Stimulated activated CD8-positive, alpha-beta memory T cell treated with anti-CD3 and anti-CD28 coated beads, Interleukin-2, amount 100 ng/mL, for 1 hour (primary cell): ENCODE measurements at places on chromosomes 1 and 21.

DNA sequence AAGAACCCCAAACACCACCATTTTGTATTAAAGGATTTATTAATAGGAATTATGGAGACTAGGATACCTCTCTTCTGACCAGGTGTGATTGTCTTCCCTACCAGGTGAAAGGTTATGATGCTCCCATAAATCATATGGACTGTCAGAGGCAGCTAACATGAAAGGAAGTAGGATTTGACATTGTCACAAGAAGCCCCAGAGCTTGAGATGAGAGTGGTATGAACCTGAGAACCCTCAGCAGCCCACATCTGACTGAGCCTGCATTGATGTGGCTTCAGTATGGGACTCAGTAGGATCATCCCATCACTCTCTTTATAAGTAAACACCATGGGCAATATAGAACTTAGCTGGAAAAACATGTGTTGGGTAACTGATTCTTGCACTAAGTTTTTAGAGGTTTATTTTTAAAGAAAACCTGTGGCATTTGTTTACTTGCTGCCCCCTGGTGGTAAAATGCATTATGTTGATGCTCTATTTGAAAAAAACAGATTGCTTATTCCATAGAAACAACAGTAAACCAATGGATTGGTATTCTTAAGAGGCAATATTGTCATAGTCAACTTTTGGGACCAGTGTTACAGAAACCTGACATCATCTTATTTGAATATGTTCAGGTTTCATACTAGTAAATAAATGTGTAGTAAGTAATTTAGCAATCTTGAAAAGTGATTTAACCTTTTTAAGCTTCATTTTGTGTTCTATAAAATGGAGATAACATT is 16.6 kb upstream of the CACYBP start:
- DNase-seq = no peak

DNA sequence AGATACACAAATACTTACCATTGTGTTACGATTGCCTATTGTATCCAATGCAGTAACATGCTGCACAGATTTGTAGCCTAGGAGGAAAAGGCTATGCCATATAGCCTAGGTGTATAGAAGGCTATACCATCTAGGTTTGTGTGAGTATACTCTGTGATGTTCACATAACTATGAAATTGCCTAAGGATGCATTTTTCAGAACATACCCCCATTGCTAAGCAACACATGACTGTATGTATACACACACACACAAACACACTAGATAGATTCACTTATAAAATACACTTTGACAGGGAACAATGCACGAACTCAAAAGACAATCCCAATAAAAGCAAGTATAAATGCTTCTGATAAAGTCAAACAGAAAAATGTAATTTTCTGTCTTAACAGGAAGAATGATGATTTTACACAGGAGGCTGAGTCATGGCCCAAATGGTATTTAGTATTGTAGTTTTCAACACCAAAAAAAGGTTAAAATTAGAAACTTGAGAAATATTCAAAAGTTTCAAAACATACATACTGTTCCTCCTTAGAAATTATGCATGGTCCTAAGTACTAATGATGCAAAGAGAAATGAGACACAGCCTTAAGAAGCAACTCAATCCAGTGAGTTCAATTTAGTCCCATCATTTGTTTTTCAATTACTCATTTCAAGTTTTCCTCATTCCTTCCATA is 12.2 kb downstream of the FH start:
- DNase-seq = no peak

DNA sequence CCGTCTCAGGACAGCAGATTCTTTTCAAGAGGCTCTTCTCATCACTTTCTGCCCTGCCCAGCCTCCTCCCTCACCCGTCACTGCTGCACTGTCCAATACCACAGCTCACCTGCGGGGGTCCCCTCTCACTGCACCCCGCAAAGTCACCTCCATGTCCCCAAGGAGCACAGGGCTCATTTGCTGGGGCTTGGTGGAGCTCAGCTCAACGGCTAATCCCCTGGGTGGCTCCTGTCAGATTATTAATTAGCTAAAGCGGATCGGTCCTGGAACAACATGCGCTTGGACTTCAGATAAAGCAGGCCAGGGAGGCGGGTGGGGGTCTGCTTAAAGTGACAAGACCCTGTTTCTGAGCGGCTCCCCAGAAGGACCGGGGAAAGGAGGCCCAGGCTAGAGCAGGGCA is 43.1 kb downstream of the CASZ1 start:
- no peak for DNase-seq

DNA sequence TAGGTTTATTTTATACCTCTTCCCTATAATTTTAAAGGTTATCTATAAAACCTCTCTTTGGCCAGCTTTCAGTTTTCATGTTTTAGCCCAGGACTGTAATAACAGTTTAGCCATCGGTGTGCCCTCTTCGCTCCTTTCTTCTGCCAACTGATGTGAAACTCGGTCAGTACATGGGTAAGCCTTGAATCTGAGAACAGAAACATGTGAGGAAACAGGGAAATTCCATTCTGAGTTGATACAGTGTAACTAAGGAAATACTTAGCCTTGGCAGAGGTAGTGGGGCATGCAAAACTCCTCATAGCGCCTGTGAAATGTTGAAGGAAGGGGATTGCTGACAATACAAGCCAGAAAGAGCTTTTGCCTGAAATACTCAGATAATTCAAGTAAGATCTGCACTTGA is 465.2 kb downstream of the NCAM2 start:
- DNase-seq = no peak

- no peak for DNase-seq
Observed at GRCh38 chr1:204376919-204377799, 17.4 kb upstream of the PLEKHA6 start.

GRCh38 chr1:214004795-214005194 is 17.0 kb downstream of the PROX1 start:
- DNase-seq = no peak

DNA sequence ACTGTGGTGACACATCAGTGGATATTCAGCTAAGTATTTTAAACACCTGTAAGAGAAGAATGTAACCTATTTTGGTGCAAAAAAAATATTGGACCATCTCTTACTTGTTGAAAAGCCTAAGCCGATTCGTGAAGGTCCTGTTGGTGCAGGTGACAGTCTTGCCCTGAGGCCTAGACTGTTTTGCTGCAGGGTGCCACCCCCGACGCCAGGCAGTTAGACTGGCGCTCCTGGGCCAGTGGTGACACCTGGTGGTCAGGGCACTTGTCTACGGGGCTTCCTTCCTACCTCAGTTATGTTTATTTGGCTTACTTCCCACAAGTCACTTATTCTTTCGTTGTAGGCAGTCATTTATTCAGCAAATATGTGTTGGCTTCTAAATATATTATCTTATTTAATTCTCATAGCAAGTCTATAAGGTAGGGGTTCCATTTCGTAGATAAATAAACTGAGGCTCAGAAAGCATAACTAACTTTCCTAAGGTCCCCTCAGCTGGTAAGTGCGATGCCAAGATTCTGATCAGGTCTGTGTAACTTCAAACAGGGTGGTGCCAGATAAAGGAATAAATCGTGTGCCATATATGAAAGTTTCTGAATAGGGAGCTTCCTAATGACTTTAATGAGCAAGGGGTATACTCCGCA is 1.9 kb downstream of the EEIG2 start:
- peak; percentile 74 for DNase-seq

DNA sequence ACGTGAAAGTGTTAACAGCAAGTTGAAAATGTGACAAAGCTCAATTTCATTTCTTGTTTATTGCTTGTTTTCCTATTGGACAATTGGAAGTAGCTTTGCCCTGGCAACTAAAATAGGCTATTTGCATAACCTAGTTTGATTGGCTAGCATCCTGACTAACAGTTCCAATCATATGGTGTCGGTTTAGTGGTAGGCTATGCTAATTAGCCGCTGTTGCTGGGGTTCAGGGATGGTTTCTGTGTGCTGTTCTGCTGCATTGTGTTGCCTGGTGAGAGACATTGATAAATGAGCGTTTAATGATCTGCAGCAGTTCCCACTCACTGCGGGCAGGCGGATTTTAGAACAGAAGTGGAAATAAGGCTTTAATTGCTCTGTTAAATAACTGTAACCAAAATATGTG is 68.5 kb downstream of the DYRK1A start:
- no peak for DNase-seq

- no peak for DNase-seq
Observed at GRCh38 chr1:178310685-178311105, 186.1 kb downstream of the CLEC20A start.
